Mesenteric fat pad (tissue), 1 donor: ENCODE measurements at places on chromosomes 6 and 20. TPM values are rescaled to one million over a fixed set of nuclear protein-coding genes. Genes with fewer than 3 reads are reported as not detected.

Gene FAM209A
- 0.45 TPM for total RNA-seq

Gene RNF182
- 1.7 TPM for total RNA-seq

Gene CRYBG1
- 27.4 TPM for total RNA-seq

Gene CGA
- not detected for total RNA-seq

Gene TUBB2A
- total RNA-seq, result 314 TPM

Gene AP5S1
- 13.2 TPM for total RNA-seq

Gene PRR3
- 9.2 TPM for total RNA-seq

Gene BCAS1
- total RNA-seq, result 0.51 TPM

Gene TREM2
- total RNA-seq, result 11.0 TPM

Gene INSM1
- not detected for total RNA-seq

Gene CST2
- total RNA-seq, result not detected

Gene KIF25
- 0.93 TPM for total RNA-seq

Gene NR2E1
- not detected for total RNA-seq

Gene CYP21A2
- total RNA-seq, result 0.45 TPM

Gene PLN
- total RNA-seq, result 5.6 TPM

Gene ADGRF5
- total RNA-seq, result 71.1 TPM

Gene ECT2L
- total RNA-seq, result not detected

Gene CRISP2
- not detected for total RNA-seq

Gene WFDC13
- not detected for total RNA-seq

Gene ULBP2
- 0.96 TPM for total RNA-seq

Gene TOMM6
- 123 TPM for total RNA-seq

Gene RNF217
- 34.1 TPM for total RNA-seq

Gene CUL9
- total RNA-seq, result 26.6 TPM

Gene BPIFB2
- not detected for total RNA-seq

Gene LPA
- total RNA-seq, result not detected

Gene RING1
- 32.6 TPM for total RNA-seq

Gene C20orf144
- total RNA-seq, result not detected

Gene B3GALT4
- 10.7 TPM for total RNA-seq

Gene LST1
- 23.8 TPM for total RNA-seq

Gene SRMS
- not detected for total RNA-seq

Gene IPCEF1
- total RNA-seq, result 1.5 TPM

Gene HEY2
- 1.3 TPM for total RNA-seq

Gene CYP39A1
- total RNA-seq, result 1.1 TPM

Gene CST5
- not detected for total RNA-seq

Gene DNAH8
- not detected for total RNA-seq

Gene NHSL1
- 11.9 TPM for total RNA-seq

Gene CLDN20
- total RNA-seq, result not detected

Gene COX4I2
- 2.3 TPM for total RNA-seq

Gene TUBE1
- total RNA-seq, result 16.9 TPM

Gene SLC44A4
- 0.51 TPM for total RNA-seq

Gene BPIFB4
- total RNA-seq, result not detected

Gene TMEM244
- not detected for total RNA-seq

Gene MYCT1
- 19.7 TPM for total RNA-seq

Gene CNR1
- 16.7 TPM for total RNA-seq

Gene NT5E
- total RNA-seq, result 35.4 TPM

Gene CRISP3
- not detected for total RNA-seq

Gene UCKL1
- total RNA-seq, result 36.0 TPM

Gene ZSCAN31
- total RNA-seq, result 5.8 TPM
